ENCODE measurements at places on chromosomes 16 and 17.

- DNase-seq: no peak
Observed at GRCh38 chr17:64384253-64385186, 6.1 kb downstream of the PECAM1 start.

GRCh38 chr16:24538756-24539294 is 541 bp upstream of the RBBP6 start:
- DNase-seq: no peak

DNA sequence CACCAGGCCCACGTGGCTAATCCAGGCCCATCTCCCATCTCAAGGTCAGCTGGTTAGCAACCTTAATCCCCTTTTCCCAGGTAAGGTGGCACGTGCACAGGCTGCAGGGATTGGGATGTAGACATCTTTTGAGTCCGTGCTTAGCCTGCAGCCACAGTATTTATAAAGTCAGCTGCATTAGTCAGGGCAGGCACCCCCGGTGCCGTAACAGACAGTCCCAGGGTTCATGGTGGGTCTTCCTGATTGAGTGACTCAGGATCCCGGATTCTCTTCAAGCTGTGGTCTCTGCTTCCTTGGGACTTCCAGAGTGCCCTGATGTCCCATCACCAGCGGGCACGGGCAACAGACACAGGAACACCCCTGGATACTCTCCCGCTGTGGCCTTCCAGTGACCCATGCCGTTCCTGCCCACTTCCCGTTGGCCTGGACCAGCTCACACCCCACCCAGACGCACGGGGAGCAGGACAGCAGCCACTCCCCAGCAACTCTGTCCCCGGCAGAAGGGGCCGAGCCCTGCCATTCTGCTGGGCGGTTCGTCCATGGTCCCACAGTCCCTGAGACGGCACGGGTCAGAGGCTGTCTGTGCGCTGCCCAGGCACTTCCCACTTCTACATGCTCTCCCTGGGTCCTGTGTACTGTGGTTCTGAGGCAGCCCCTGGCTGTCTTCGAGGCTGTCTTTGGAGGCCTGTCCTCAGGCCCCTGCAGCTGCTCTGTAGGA is 248.6 kb upstream of the GSE1 start:
- DNase-seq: no peak

DNA sequence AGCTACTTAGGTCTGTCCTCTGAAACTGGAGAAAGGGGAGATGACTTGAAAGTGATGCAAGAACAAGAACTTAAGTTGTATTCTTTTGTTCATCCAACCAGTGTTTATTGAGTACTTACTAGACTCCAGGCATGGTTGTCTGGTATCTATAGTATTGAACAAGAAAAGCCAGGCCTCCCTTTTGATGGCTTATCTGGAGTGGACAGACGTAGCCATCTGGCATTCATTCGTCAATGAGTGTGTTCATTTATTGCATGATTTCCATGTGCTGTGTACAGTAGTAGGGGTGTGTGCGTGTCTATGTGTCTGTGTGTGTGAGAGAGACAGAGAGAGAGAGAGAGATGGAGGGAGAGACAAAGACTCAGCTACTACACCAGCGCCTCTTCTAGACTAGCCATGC is 9.2 kb downstream of the ABAT start:
- DNase-seq: no peak

- no peak for DNase-seq
Observed at GRCh38 chr17:279776-280175, 72.8 kb downstream of the RPH3AL start.

- DNase-seq: no peak
Observed at GRCh38 chr16:17327664-17328335, 143.0 kb downstream of the XYLT1 start.

DNA sequence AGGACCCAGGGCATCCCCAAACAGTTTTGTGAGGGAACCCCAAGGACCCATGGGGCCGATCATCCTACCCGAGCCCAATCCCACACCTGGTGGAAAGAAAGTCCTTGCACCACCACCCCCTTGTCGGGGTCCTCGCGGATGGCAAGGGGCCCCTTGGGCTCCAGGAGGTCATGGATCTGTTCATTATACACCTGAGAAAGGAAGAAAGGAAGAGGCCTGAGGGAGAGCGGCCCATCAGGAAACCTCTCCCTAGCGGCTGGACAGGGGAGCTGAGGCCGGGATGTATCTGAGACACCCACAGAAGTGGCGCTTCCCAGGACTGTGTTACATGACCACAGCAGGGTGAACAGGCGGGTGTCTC is 12.8 kb downstream of the KIF18B start:
- peak; percentile 25 for DNase-seq

DNA sequence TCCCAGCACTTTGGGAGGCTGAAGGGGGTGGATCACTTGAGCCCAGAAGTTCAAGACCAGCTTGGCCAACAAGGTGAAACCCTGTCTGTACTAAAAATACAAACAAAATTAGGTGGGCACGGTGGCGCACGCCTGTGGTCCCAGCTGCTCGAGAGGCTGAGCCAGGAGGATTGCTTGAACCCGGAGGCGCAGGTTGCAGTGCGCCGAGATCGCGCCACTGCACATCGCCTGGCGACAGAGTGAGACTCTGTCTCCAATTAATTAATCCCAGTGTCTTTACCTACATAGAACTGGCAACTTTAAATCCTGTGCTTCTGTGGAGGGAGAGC is 1.5 kb upstream of the ELOB start:
- DNase-seq: no peak

GRCh38 chr17:5800646-5801045 is 216.3 kb upstream of the NLRP1 start:
- DNase-seq: no peak

DNA sequence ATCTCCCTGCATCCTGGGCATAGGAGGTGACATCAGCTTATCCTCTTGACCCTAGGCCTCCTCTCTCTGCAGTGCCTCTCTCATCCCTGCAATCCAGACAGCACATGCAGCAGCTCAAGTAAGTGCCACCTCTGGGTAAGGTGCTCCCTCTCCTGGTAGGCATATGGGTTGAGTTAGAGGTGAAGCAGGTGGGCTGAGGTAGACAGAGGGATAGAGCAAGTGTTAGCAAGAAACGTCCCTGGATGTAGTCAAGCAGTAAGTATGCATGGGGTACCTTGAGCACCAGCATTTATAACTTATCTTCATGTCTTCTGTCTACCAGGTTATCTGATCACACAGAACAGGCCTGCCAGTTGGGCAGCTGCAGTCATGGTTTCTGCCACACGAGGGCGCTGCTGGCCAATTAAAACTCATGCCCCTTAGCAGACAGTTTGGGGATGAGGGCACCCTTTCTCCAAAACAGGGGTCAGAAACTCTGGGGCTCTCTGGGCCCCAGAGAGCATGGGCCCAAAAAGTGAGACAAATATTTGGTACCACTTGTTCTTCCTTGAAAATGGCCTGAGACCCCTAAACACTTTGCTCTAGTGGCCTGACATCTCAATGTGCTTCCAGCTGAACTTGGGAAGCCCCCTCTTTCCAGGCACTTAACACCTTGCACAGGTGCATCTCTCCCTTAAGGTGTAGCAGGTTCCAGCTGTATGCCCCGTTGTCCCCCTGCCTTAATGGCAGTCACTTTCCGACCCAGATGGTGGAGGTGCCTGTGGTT is 59.8 kb downstream of the NEUROD2 start:
- peak; percentile 76 for DNase-seq

DNA sequence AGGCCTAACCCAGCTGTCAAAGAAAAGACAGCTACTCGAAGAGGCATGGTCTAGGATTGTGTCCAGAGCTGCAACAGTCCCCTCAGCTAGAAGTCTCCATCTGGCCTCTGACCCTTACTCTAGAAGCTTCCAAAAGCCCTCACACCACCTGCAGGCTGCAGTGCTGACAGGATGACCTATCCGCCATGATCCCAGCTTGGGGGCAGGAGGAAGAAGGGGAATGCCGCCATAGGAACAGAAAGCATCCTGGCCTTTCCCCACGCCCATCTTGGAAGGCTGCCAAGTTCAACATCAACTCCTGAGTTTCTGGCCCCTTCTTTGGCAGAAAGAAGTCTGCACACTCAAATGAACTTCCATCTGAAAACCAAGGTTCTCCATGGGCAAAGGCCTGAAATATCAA is 3.1 kb upstream of the KRT36 start:
- DNase-seq: no peak
